ENCODE measurements at places on chromosomes 4 and X. TPM values are rescaled to one million over a fixed set of nuclear protein-coding genes. Genes with fewer than 3 reads are reported as not detected.

Gene ADH1C
- not detected for total RNA-seq

Gene ENPP6
- total RNA-seq = not detected

Gene GABRQ
- not detected for total RNA-seq

Gene MAP7D2
- under 0.01 TPM for total RNA-seq

Gene CSAG1
- not detected for total RNA-seq

Gene SPANXD
- total RNA-seq = not detected

Gene AFP
- not detected for total RNA-seq

Gene SLC6A14
- total RNA-seq = not detected

Gene TMPRSS11F
- total RNA-seq = not detected

Gene NBDY
- total RNA-seq = 5.9 TPM

Gene UGT8
- total RNA-seq = not detected

Gene PRPS1
- total RNA-seq = 15.5 TPM

Gene TMEM35A
- total RNA-seq = 4.8 TPM

Gene CHIC1
- 4.8 TPM for total RNA-seq

Gene TRO
- total RNA-seq = 1.1 TPM

Gene USP17L25
- not detected for total RNA-seq

Gene NLGN3
- under 0.01 TPM for total RNA-seq

Gene CT45A10
- not detected for total RNA-seq

Gene SUPT20HL1
- not detected for total RNA-seq

Gene C1QTNF7
- not detected for total RNA-seq

Gene SLITRK2
- not detected for total RNA-seq

Gene SCML2
- 1.8 TPM for total RNA-seq

Gene C4orf50
- under 0.01 TPM for total RNA-seq

Gene DCHS2
- total RNA-seq = 0.40 TPM

Gene LPAR4
- total RNA-seq = under 0.01 TPM

Gene MTNR1A
- total RNA-seq = not detected

Gene APELA
- not detected for total RNA-seq

Gene FAAH2
- 0.60 TPM for total RNA-seq

Gene ZNF185
- total RNA-seq = 9.2 TPM

Gene C4orf17
- total RNA-seq = not detected
